ENCODE measurements at places on chromosomes 4 and X.

- DNase-seq = no peak
These were observed 7.0 kb upstream of the AKAP17A start for GRCh38 chrX:1584237-1585011.

DNA sequence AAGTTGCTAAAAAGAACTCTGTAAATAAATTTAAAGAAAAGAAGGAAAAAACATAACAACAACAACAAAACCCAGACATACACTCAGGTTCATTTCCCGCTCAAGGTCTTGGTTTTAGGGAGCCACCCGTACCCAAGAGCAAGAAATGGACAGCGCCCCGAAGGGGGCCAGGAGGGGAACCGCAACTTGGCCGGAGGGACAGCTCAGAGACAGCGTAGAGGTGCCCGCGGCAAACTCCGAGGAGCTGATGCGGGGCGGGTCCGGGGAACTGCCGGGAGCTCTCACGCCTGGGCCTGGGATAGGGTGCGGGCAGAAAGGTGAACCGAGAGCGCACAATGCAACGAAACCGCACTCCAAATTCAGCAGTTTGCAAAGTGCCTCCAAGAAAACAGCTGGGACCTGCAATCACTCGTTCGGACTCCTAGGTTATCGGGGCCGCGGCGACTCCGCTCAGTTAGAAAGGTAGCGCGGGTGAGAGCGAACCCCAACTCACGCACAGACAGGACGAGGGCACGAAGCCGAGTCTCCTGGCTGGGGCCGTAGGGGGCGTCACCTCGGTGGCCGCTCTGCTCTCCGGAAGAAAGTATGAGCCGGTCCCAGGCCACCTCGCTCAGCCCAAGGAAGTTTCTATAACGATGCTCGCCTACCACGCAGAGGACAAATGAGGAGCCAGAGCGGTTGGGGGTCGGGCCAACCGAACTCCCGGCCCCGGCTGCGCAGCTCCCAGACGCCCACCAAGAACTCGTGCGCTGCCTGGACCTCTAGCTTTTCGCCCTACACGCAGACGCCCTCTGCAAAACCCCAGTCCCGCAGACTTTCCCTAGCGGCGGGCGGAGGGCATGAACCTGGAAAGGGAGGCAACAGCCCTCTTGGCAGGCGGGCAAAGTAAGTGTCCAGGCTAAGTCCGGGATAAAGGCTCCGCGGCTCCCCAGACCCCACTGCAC is 1.4 kb downstream of the NDNF start:
- DNase-seq = peak; percentile 19

GRCh38 chr4:86014599-86014998 is 345.3 kb downstream of the MAPK10 start:
- DNase-seq = no peak

- no peak for DNase-seq
These were observed 39.3 kb downstream of the NHSL2 start for GRCh38 chrX:71949844-71950445.

DNA sequence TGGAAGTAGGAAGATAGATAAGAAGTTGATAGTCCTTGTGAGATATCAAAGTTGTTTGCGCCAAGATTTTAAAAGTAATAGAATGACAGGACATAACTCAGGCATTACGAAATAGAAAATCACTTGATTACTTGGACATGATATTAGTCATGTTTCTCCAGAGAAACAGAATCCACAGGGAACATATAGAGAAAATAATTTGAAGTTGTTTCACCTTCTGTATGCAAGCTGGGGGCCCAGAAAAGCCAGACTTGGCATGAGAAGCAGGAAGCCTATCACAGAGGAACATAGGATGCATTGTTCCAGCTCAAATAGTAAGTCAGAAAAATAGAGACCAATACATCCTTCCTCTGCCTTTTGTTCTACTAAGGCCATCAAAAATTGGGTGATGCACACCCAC is 715.9 kb downstream of the TECRL start:
- no peak for DNase-seq

DNA sequence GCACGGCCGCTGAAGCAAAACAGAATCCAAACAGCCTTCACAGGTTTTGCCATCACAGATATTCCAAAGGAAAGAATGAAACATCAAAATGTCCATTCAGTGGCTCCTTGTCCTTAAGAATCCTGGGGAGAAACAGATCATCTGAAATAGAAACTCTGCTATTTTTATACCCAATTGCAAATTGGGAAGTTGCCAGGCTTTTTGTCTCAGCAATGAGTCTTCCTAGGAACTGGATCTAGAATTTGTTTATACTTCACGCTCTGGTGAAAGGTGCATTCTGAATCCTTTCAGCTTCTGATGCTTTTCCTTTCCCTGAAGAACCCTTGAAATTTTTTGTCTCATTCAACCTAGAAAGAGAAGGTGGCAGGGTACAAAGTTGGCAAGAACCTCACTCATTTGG is 218.9 kb downstream of the FBXW7 start:
- DNase-seq = peak; percentile 53

GRCh38 chrX:9739130-9739529 is 26.5 kb downstream of the GPR143 start:
- no peak for DNase-seq

- DNase-seq = no peak
These were observed 600 bp downstream of the BEX4 start for GRCh38 chrX:103215425-103215991.

DNA sequence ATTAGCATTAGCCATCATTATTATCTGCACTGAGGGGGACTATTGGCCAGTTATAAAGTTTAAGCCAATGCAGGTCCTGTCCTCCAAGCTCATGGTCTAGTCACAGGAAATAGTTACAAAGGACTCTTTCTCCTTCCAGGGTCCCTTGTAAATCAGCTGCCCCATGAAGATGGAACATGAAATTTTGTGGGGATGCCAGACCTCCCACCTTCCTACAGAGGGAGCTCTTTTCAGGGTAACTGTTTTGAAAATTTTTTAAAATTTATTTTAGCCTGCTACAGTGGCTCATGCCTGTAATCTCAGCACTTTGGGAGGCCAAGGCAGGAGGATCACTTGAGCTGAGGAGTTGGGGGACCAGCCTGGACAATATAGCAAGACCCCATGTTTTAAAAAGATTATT is 124.4 kb upstream of the SLC34A2 start:
- no peak for DNase-seq

DNA sequence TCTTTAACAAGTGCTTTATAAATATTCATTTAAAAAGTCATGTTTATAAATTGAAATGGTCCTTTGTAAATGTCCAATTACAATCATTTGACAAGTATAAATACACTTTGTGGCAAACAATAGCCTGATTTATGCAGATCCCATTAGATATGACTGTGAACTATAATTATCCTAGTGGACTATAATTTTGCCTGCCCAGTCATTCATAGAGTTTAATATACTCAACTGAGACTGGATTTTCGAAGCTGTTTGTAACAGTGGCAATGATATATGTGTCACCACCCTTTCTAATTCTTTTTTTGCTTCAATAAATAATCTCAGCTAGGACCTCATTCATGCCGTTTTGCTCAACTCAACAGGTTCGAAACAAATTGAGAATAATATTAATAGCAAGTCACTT is 732.0 kb downstream of the PCDH18 start:
- DNase-seq = no peak

DNA sequence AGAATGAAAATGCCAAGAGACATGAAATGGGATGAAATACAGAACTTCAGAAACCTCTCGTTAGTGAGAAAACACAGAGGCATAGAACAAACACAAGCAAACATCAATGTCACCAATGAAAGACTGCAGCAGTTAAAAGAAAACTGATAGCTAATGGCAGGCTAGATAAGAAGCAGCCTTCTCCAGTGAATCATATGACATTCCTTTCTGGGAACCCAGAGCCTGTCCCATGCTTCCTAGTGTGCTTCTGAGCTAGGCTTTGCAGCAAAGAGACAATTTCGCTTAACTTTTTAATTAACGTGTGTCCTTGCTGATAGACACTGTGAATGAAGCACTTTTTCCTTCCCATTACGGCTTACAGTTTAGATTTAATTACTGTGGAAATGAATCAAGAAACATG is 444.6 kb downstream of the IL15 start:
- DNase-seq = no peak

DNA sequence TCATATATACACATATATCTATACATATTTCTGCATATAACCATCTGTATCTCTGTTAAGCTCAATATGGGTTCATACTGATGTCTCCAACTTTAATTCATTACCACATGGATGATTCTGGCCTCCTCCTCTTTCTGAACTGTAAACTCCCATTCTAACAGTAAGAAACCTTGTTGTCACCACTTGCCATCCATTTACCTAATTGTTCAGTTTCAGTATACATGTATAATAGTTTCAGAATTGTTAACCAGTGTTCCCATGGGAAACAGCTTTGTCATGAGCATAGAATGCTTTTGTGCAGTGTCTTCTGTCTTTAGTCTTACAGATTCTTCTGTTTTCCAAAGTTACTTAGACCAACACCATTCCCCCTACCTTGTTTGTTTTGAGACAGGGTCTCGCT is 35.9 kb downstream of the SLC9A6 start:
- DNase-seq = no peak

DNA sequence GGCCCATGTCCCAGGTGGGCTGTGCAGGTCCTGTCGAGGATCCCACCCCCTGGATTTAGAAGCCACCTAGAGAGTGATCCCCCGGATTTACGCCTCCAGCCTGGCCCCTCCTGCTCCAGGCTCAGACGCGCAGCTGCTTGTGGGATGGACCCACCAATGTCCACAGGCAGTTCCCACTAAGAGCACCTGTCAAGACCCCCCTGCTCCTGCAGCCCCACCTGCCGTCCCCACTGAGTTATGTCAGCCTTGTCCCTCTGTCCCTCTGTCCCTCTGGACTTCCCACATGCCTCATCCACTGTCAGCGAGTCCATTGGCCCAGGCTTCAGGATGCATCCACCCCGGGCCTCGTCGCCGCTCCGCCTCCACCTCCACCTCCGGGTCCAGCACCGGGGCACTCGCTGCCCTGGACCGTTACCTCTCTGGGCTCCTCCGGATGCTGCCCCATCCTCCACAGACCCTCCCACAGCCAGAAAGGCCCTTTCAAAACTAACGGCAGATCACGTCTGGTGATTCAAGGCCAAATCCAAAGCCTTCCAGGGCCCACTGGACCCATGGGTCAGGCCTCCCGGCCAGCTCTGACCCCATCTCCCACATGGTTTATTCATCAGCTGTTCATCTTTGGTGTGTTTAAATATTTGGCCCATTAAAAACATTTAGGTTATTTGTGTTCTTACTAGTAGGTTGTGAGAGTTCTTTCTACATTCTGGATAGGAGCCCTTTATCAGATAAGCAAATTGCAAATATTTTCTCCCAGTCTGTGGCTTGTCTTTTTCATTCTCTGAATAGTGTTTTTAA is 28.3 kb downstream of the HTRA3 start:
- no peak for DNase-seq

DNA sequence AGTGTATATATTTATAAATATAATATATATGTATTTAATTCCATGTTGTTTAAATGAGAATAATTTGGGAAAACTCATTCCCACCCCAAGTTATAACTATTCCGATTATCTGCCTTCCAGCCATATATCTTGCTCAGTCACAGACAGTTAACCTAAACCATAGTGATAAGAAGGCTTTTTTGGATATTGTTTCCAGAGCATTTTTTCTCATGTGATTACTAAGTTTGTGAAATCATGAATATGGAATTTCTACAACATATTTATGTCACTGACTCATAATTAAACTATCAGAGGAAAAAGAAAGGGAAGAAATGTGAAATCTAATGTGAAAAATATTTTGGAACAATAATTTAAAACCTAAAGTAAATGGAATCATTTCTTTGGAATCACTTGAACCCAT is 1163.5 kb upstream of the PABPC4L start:
- DNase-seq = peak; percentile 32

DNA sequence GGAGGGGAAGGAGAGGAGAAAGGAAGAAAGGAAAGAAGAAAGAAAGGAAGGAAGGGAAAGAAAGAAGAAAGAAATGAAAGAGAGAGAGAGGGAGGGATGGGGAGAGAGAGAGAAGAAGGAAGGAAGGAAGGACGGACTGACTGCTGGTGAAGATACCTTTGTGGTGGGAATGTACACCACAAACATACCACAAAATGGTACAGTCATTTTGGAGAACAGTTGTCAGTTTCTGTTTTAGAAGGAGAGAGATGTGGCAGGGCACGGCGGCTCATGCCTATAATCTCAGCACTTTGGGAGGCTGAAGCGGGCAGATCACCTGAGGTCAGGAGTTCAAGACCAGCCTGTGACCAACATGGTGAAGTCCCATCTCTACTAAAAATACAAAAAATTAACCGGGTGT is 40.0 kb upstream of the SHISA3 start:
- DNase-seq = no peak

Measured in HFFc6 (cell line).